RWPE2 (cell line): ENCODE measurements at places on chromosomes 5 and 9.

GRCh38 chr5:18772475-18772874, 1138.2 kb downstream of the TAF11L14 start:
- no peaks in the 10 kb centered on the region for H3K27me3 ChIP-seq
- no peaks in the 10 kb centered on the region for H3K36me3 ChIP-seq
- H3K4me3 ChIP-seq: peak overlapping the region; percentile 6
- DNase-seq: no peak

DNA sequence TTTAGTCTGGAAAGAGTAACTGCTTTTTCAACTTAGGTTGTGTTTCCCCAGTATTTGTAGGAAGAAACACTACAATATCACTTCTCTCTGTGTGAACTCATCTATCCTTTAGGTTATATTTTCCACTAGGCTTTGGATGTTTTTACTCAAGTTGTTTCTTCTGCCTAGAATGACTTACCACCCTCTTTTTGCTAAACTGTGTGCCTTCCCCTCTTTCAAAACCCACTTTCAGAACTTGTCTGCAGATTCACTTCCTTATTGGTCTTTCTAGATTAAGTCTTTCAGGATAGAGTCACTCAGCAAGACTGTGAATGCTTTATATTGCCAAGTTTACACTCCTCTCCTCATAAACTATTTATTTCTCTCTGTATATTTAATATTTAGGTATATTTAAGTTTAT, 14.2 kb upstream of the CAST start:
- H3K4me1 ChIP-seq: peaks cover 33% of the 10 kb centered on the region
- no peaks in the 10 kb centered on the region for H3K36me3 ChIP-seq
- no peaks in the 10 kb centered on the region for H3K27me3 ChIP-seq
- DNase-seq: no peak
- H3K27ac ChIP-seq: no peak overlapping the region
- H3K4me3 ChIP-seq: no peak overlapping the region

- no peaks in the 10 kb centered on the region for H3K27me3 ChIP-seq
- H3K4me1 ChIP-seq: peaks cover 11% of the 10 kb centered on the region
- H3K36me3 ChIP-seq: peaks cover 18% of the 10 kb centered on the region
- DNase-seq: no peak
- no peak overlapping the region for H3K27ac ChIP-seq
- H3K4me3 ChIP-seq: no peak overlapping the region
Observed at GRCh38 chr9:2125906-2126305, 110.8 kb downstream of the SMARCA2 start.

GRCh38 chr9:70586476-70586875, 172.0 kb upstream of the KLF9 start:
- peaks cover 4% of the 10 kb centered on the region for H3K4me1 ChIP-seq
- H3K4me3 ChIP-seq: no peak overlapping the region
- no peaks in the 10 kb centered on the region for H3K36me3 ChIP-seq
- H3K27me3 ChIP-seq: no peaks in the 10 kb centered on the region
- no peak overlapping the region for H3K27ac ChIP-seq

- H3K4me3 ChIP-seq: no peak overlapping the region
- no peaks in the 10 kb centered on the region for H3K27me3 ChIP-seq
- DNase-seq: no peak
- H3K4me1 ChIP-seq: peaks cover 3% of the 10 kb centered on the region
- no peak overlapping the region for H3K27ac ChIP-seq
- peaks cover 97% of the 10 kb centered on the region for H3K36me3 ChIP-seq
Observed at GRCh38 chr9:19085295-19085694, 17.4 kb downstream of the HAUS6 start.

DNA sequence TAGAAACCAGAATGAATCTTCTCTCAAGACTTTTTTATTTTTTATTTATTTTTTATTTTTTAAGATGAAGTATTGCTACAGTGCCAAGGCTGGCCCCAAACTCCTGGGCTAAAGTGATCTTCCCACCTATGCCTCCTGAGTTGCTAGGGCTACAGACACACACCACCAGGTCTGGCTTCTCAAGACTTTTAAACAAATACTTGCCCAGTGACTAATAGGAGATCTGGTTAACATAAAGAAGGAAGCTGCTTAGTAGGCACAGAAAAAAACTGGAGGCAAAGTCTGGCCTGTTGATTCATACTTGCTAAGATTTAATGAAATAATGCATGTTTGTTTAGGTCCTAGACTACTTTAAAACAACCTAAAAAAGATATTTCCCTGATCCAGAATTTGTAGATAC, 43.8 kb downstream of the SLC38A9 start:
- H3K4me3 ChIP-seq: no peak overlapping the region
- H3K36me3 ChIP-seq: peaks cover 61% of the 10 kb centered on the region
- peaks cover 12% of the 10 kb centered on the region for H3K4me1 ChIP-seq
- H3K27me3 ChIP-seq: no peaks in the 10 kb centered on the region
- no peak for DNase-seq

DNA sequence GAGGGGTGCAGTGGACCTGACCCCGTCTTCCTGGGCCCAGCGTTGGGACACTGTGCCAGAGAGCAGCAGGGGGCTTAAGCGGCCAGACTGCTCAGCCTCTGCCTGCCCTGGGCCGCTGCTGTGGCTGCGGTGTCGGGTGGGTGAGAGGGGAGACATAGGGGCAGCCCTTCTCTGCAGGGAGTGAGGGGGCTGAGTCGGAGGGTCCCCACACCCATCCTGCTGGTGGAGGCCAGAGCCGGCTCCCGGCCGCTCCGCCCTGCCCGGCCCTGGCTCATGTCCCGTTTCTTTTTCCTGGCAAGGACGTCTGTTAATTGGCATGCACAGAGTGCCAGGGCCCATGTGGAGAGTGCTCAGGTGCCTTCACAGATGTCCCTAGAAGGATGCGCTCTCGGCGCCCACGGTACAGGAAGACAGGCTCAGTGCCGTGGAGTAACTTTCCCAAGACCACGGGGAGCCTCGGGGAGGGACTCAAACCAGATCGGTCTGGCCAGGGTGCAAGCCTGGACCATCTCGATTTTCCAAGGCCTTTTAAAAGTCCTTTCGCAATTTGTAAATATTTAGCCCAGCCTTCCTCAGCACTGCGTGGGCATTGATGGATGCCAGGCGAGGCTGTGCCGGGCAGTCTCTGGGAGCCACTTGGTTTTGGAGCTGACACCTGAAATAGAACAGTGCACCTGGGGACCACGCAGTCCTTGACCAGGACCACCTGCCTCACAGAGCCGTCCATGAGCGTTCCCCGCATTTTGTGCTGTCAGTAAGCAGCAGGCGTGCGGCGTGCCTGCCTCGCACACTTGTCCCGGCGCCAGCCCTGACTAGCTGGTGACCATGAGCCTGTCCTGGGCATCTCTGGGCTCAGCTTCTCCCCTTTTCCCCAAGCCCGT, 60.9 kb downstream of the RXRA start:
- H3K4me1 ChIP-seq: peaks cover 13% of the 10 kb centered on the region
- DNase-seq: no peak
- no peaks in the 10 kb centered on the region; the same call in 1 of the 2 replicates for H3K36me3 ChIP-seq
- peak overlapping the region; percentile 8 for H3K27ac ChIP-seq
- H3K27me3 ChIP-seq: no peaks in the 10 kb centered on the region

DNA sequence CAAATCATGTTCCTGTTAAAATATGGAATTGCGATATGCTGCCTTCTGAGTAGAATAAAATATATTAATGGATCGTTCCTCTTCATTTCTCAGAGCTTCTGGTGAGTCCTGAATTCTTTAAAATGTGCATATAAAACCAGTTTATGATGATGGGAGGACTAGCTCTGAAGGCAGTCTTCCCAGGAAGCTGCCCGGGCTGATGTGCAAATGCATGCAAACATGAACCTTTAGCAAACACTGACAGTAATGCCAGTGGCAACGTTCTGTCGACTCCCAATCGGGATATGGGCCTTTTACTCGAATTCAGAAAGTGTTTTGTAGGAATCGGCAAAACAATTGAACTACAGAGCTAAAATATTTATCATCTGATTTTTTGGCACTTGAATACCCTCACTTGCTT, 93.6 kb downstream of the TLE4 start:
- no peak for DNase-seq
- no peak overlapping the region for H3K27ac ChIP-seq
- H3K4me3 ChIP-seq: no peak overlapping the region
- H3K4me1 ChIP-seq: peaks cover 6% of the 10 kb centered on the region
- no peaks in the 10 kb centered on the region for H3K27me3 ChIP-seq

DNA sequence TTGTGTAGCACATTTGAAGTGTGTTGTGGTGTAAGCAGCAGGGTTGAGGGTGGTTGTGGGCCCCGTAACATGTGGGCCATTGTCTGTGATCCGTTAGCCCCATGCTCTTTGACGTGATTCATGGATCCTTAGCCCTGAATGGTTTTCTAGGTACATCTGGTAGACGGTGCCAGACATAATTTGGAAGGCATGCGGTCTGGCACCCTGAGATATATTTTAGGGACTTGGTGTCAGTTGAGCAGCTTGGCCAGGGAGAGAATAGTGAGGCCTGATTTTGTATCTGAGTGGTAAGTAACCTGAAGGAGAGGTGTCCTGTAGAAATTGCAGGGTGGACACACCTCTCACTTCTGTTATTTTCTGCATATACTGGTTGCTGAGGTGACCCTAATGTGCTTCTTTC, 10.9 kb downstream of the SH3GL2 start:
- peaks cover 7% of the 10 kb centered on the region for H3K27me3 ChIP-seq
- H3K4me1 ChIP-seq: no peaks in the 10 kb centered on the region
- H3K27ac ChIP-seq: no peak overlapping the region
- H3K4me3 ChIP-seq: no peak overlapping the region
- no peaks in the 10 kb centered on the region for H3K36me3 ChIP-seq

DNA sequence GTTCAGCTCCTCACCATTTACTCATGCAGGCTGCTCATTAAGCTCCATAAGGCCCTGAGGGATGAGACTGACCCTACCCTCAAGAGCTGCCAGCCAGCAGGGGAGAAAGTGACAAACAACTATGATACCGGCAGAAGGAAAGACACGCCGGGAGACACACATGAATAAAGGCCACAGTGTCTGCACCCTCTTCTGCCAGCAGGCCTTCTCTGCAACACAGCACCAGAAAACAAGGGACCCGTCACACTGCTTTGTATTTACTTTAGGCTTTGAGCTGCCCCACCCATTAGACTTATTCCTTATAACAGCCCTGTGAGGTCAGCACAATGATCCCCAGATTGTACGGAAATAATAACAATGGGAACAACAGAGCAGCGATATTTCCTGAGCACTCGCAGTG, 7.2 kb downstream of the GABBR2 start:
- no peaks in the 10 kb centered on the region for H3K36me3 ChIP-seq
- peaks cover 43% of the 10 kb centered on the region for H3K27me3 ChIP-seq
- H3K27ac ChIP-seq: no peak overlapping the region
- no peaks in the 10 kb centered on the region for H3K4me1 ChIP-seq
- H3K4me3 ChIP-seq: no peak overlapping the region

GRCh38 chr5:119118000-119118399, 47.1 kb downstream of the DMXL1 start:
- H3K27me3 ChIP-seq: no peaks in the 10 kb centered on the region
- H3K4me3 ChIP-seq: no peak overlapping the region
- peaks cover 48% of the 10 kb centered on the region for H3K36me3 ChIP-seq

GRCh38 chr9:117488659-117489058, 73.8 kb upstream of the ASTN2 start:
- no peaks in the 10 kb centered on the region for H3K36me3 ChIP-seq
- H3K27ac ChIP-seq: no peak overlapping the region
- H3K4me1 ChIP-seq: no peaks in the 10 kb centered on the region
- no peak overlapping the region for H3K4me3 ChIP-seq

GRCh38 chr9:109474944-109475343, 23.2 kb downstream of the PTPN3 start:
- H3K4me1 ChIP-seq: peaks cover 49% of the 10 kb centered on the region
- no peaks in the 10 kb centered on the region for H3K27me3 ChIP-seq
- H3K36me3 ChIP-seq: peaks cover 8% of the 10 kb centered on the region
- H3K4me3 ChIP-seq: no peak overlapping the region

DNA sequence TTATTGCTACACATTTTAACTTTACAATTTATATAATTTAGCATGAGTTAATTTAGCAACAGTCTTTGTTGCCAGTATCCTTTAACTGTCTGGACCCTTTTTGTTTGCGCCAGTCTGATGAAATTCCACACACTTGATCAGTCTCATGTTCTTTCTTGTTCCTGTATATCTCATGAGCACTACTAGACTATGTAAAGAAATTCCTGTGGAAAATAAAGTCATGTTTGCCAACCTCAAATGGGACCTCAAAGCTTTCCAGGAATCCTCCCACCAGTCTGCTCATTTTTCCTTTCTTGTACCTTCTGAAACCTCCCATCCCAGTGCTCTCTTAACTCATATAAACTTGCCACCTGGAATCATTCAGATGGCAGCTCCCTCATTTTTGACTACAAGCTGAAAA, 8.0 kb downstream of the DMXL1 start:
- H3K27ac ChIP-seq: no peak overlapping the region
- H3K36me3 ChIP-seq: no peaks in the 10 kb centered on the region
- DNase-seq: no peak
- no peaks in the 10 kb centered on the region for H3K4me1 ChIP-seq
- no peaks in the 10 kb centered on the region for H3K27me3 ChIP-seq

DNA sequence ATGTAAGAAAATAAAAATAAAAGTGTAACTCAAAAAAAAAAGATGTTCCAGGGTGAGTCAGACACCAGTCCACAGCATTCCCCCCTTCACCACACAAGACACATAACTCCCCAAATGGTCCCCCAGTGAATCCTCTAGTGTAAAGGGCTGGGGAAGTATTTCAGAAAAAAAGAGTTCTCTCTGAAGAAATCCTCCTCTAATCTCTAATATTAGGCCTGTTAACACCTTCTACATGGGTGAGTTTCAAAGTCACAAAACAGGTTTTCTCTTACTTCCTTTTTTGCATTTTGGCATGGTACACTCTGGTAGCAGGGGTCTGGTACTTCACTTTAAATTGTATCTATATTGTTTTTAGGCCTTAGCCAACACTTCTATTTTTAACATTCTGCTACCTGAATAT, 28.2 kb downstream of the RNF145 start:
- DNase-seq: no peak
- no peaks in the 10 kb centered on the region for H3K27me3 ChIP-seq
- peaks cover 86% of the 10 kb centered on the region for H3K4me1 ChIP-seq

- no peak overlapping the region for H3K27ac ChIP-seq
- H3K4me3 ChIP-seq: no peak overlapping the region
- H3K27me3 ChIP-seq: no peaks in the 10 kb centered on the region
- H3K36me3 ChIP-seq: no peaks in the 10 kb centered on the region
- no peak for DNase-seq
Observed at GRCh38 chr5:101012880-101013279, 109.8 kb upstream of the ST8SIA4 start.

- no peak within 1 kb of the TSS for H3K27ac ChIP-seq
- DNase-seq: no peak
- peaks cover 60% of the 10 kb centered on the region for H3K27me3 ChIP-seq
- no peak within 1 kb of the TSS for H3K4me3 ChIP-seq
- H3K4me1 ChIP-seq: no peaks in the 10 kb centered on the region
- no peaks in the 10 kb centered on the region for H3K36me3 ChIP-seq
Observed at GRCh38 chr5:141172381-141173204, at the start of gene PCDHB7. Gene PCDHB7, plus strand, starts transcription at chr5:141172644. Its CDS starts 192 bp downstream, at chr5:141172836.

- H3K4me1 ChIP-seq: peaks cover 34% of the 10 kb centered on the region
- no peak overlapping the region for H3K4me3 ChIP-seq
- H3K27ac ChIP-seq: peak overlapping the region; percentile 25
Observed at GRCh38 chr5:149151717-149152116, 10.4 kb downstream of the ABLIM3 start.

GRCh38 chr5:135444881-135445280, 2.3 kb downstream of the DCANP1 start:
- H3K4me3 ChIP-seq: no peak overlapping the region
- DNase-seq: peak; percentile 52
- H3K27ac ChIP-seq: no peak overlapping the region
- no peaks in the 10 kb centered on the region for H3K4me1 ChIP-seq
- H3K36me3 ChIP-seq: no peaks in the 10 kb centered on the region

GRCh38 chr5:125120012-125120411, 373.6 kb upstream of the ZNF608 start:
- no peaks in the 10 kb centered on the region for H3K27me3 ChIP-seq
- DNase-seq: no peak
- no peaks in the 10 kb centered on the region for H3K4me1 ChIP-seq
- no peaks in the 10 kb centered on the region for H3K36me3 ChIP-seq
